Natural killer cell (primary cell): ENCODE measurements at places on chromosomes 3 and 15.

DNA sequence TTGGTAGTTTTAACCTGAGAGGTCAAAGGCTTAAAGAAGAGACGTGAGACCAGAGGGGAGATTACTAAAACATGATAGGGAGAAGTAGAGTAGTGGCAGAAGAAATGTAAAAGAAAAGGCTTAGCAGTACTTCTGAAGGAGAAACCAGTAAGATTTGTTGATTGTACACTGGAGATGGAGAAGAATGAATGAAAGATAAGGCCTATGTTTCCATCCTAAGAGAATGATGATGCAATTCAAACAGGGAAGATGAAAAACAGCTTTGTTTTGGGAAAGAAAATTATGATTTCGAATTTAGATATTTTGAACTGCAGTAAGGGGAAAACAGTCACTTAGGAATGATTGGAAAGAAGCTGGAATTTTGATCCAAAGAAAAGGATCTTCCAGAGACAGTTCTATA is 97.4 kb upstream of the PLXND1 start:
- DNase-seq = no peak

DNA sequence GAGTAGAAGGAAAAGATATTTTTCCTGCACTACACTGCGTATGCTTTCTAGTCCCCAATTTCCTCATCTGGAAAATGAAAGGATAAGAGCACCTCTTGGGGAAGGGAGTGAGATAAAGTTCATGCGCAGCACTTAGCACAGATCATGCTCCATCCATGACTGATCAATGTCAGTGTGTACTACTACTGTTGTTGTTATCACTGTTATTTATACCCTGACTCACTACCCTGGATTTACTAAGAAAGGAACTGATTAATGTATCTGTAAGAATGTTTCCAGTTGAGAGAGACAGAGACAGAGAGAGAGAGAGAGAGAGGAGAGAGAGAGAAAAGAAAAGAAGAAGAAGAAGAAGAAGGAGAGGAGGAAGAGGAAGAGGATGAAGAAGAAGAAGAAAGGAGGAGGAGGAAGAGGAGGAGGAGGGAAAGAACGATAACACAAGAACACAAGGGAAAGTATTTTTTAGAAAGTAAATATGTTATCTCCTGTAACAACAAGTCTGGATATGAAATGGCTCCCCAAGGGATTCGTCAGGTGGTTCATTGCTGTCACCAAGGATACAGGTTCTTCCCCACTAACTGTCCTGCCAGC is 212.2 kb upstream of the PROK2 start:
- DNase-seq = no peak

DNA sequence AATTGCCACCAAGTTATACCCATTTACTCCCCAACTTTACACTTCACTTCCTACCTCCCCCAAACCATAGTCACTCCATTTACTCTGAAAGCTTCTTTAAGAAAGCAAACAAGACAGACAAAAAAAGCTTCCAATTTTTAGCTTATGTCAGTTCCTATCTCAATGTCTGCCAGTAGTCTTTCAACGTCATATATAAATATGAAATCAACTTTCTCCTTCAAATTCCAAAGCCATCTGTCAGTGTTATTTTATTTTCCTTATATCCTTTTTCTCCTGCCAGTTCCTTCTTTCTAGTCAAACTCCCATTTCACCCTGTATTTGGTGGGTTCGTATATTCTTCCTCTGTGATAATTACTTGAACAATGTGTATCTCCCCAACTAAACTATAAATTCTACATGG is 85.8 kb upstream of the CMC1 start:
- no peak for DNase-seq

DNA sequence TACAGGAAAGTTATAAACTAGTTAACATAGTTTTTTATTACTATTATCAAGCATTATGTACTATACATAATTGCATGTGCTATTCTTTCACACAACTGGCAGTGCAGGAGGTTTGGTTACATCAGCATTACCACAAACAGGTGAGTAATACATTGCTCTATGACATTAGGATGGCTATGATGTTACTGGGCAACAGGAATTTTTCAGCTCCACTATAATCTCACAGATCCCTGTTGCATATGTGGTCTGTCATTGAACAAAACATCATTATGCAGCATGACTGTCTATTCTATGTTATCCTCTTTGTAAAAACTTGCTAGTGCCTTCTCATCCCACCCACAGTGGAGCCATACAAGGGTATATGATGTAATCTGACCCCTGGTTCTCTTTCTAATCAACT is 36.5 kb upstream of the PDZRN3 start:
- no peak for DNase-seq

DNA sequence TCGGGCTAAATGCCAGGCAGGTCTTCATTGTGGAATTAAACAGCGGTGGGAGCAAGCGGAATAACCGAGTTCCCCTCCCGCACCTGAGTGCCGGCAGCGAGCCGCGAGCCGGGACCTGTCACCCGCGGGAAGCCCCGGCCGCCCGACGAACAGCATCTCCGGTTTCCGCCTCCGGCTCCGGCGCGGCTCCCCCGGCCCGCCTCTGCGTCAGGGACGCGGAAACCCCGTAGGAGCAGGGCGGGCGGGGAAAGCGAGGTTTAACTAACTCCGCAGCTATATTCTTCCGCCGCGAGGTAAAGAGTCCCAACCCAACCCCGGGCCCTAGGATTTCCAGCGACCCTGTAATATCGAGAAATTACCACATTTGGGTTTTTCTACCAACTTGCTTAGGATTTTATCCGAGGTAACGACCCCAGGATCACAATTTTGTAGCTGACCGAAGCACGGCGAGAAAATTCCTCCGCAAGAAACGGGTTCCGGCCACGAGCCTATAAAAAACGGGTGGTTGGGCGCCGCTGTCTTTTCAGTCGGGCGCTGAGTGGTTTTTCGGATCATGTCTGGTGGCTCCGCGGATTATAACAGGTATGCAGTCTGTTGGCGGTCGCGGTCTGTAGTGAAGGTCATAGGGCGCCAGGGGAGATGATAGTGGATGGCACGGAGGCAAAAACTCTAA is at the start of gene EIF4A2:
EIF4A2 (plus strand) TSS at position 520 of the 673 bp plus-strand sequence; CDS start at position 554, 34 bp downstream.
- peak; percentile 96 for DNase-seq

GRCh38 chr3:5309171-5309570 is 121.7 kb downstream of the EDEM1 start:
- no peak for DNase-seq

GRCh38 chr3:79085171-79085570 is 682.6 kb downstream of the ROBO1 start:
- DNase-seq = no peak

DNA sequence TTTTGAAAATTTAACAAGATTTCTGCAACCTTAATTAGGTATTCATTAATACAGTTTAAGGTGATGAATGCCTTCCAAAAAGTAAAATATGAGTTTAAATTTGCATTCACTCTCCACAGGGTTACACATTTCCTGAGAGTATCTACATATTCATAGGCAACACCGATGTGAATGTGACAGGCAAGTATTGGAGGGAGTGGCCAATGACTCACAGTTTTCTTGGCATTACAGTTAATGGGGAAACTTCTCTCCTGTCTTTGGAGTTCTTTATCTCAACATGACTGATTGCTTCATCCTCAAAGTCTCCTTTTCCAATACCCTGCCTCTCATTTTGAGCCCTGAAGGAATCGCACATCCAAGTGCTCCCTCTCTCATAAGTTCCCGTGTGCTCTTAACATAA is 181.9 kb upstream of the CHL1 start:
- DNase-seq = no peak

GRCh38 chr3:38827791-38828190 is 11.8 kb upstream of the SCN10A start:
- DNase-seq = no peak

DNA sequence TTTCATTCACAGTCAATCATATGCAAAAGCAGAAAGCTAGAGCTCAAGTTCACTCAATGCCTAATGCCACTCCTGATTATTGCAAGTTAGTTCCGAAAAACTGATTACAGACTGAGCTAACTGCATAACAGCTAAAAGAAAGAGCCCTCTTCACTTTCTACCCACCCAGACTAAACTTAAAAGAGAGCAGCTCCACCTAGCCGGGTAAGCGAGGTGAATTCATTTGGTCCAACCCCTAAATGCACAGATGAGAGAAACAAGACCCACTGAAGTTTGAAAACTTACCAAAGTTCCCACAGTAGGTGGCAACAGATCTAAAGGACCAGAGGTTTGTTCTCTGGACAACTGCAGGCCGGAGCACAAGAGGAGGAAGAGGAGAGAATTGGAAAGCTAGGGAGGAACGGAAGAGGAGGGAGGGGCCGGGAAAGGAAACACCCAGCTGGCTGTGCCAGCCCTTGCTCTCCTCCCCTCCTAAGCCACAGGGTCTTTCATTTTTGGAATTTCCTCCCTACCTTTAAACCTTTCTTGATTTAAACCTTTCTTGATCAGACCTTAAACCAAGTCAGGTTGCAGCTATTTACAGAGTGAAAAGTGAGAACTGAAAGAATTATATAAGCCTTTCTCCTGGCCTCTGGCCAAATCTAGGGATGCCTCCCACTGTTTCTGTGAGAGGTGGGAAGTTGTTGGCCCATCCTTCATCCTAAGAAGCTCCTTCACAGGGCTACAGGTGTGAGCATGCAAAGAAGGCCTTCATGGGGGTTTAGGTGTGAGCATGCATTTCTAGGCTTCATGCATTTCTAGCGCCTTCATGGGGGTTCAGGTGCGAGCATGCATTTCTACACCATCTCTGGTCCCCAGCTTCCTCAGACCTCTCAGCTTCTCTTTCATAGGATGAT is 114.7 kb upstream of the LMOD3 start:
- no peak for DNase-seq

GRCh38 chr15:65638109-65638508 is 16.4 kb downstream of the SLC24A1 start:
- DNase-seq = no peak

DNA sequence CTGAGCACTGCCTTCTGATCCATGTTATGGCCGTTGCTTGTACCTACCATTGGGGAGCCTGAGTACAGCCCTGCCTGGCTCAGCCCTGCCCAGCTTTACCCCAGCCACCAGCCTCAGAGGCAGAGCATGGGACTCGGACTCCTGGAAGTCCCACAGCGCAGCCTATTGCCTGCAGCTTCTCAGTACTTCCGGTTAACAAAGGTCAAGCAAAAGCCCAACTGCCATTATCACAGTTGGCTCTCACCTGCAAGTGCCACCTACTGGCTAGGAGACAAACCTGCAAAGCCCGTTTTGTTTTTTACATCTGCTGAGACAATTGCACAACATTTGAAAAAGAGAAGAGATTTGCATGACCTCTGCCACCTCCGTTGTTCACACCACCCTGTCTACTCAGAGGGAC is 1081.7 kb downstream of the NAALADL2 start:
- no peak for DNase-seq

DNA sequence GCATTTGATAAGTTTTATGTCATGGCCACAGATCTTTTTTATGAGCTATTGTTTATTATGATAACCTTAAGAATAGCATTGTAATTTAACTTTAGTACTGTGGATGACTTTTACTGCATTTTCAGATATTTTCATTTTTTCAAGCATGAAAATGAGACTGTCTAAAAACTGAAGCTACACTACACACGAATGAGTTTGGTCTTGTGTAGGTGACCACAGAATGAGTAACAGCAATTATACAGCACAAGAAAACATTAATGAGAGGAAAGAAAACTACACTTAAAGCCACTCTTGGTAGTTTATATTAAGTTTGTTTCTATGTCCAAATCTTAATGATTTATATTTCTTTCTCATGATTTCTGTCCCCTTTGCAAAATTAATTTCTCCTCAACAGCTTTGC is 809.2 kb downstream of the NAALADL2 start:
- DNase-seq = no peak

- DNase-seq = no peak
These were observed 8.3 kb downstream of the MAPKBP1 start for GRCh38 chr15:41782371-41783282.

DNA sequence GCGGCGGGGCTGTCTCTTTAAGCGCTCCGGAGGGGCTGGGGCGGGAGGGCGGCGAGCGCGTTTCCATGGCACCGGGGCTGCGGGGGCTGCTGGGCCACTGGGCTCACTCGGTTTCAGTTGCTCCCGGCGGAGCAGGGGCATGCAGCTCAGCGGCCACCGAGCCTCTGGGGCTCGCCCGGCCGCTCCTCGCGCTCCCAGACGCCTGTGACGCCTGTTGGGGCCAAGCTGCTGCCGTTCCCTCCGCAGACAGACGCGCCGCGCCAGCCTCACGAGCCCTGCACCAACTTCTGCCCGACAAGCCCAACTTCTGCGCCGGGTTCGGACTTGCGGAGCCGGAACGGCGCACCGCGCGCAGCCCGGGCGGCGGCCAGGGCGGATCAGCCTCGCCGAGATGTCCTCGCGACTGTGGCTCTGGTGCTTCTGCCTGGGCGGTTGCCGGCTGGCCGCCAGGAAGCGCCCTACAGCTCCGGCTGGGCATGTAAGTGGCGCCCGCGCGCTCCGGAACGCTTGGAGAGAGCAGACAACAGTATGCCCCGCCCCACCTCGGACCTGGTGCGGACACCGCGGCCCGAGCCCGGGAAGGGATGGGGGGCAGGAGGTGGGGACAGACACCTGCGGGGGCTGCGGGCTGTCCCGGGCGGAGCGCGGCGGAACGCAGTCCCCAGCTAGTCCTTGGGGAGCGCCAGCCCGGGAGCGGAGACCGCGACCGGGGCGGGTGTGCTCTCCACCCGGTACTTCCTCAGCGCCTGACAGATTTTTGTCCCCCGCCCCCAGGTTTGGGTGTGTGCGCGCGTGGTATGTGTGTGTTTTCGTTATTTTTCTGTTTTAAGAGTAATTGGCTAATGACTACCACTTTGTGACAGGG is 154.1 kb upstream of the GOLIM4 start:
- no peak for DNase-seq

DNA sequence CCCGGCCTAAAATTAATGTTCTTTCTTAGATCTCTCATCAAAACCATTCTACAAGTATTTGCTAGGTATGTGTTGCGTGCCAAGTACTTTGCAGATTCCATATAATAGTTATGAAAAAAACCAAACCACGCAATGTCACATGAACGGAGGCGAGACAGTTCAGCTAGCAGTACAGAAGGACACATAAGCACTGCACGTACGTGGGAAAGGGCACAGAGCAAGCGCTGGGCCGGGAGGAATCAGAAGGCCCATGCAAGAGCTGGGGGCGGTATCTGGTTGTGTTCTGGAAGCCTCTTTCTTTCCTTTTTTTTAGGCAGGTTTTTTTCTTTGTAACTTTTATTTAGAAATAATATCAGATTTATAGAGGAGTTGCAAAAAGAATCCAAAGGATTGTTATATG is 11.3 kb downstream of the PDIA5 start:
- DNase-seq = no peak

GRCh38 chr3:181794011-181794790 is 82.5 kb downstream of the SOX2 start:
- no peak for DNase-seq

DNA sequence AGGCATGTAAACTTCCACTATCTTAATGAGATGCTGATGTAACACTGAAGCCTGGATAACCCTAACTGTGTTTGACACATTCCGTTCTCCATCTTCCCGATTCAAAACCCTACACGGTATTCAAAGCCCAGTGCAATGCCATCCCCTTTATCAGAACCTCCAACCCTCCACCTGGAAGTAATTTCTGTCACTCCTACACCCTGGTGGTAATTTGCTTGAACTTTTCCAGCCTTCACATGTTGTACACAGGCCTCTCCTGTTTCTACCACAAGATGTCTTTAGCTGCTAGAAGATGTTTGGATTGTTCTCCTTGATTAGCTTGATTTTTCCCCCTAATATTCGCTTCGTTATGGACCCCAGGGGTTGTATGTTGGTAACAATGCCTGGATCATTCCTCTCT is 208.9 kb downstream of the CHST2 start:
- no peak for DNase-seq
